Spinal cord (tissue), 10 donors: ENCODE measurements at places on chromosomes 11 and 22. TPM values are rescaled to one million over a fixed set of nuclear protein-coding genes. Genes with fewer than 3 reads are reported as not detected.

DNA sequence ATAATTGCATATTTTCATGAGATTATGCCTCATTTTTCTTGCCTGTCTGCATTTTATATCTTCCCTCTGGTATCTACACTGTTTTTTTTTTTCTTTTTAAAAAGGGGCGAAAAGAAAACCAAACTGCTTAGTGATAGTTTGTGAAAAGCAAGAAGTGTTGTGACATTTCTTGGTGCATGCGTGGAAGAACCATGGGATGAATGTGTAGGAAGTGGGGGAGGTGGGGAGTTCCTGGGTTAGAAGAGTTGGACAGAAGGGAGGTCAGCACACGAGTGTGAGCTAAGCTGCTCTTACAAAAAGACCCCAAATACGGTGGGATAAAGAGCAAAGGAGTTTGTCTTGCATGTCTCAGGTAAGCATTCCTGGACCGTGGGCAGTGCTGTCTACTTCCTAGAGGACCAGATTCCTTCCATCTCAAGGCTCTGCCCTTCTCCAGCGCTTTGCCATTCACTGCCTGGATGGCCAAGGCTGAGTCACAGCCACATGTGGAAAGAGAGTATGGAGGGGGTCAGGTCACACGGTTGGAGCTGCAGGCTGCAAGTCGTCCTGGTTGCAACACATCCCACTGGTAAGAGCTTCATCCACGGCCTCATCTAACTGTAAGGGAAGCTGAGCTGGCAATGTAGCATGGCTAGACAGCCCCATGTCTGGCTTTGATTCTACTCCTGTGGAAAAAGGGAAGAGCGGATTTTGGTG lies 300.6 kb downstream of the DDX10 start:
- no peak for DNase-seq

- DNase-seq, result no peak
These were observed 45.9 kb upstream of the TEAD1 start for GRCh38 chr11:12628314-12628713.

- no peak for DNase-seq
These were observed 414 bp upstream of the PNPLA3 start for GRCh38 chr22:43923191-43923590.

The OR6T1 gene
- not detected for total RNA-seq

DNA sequence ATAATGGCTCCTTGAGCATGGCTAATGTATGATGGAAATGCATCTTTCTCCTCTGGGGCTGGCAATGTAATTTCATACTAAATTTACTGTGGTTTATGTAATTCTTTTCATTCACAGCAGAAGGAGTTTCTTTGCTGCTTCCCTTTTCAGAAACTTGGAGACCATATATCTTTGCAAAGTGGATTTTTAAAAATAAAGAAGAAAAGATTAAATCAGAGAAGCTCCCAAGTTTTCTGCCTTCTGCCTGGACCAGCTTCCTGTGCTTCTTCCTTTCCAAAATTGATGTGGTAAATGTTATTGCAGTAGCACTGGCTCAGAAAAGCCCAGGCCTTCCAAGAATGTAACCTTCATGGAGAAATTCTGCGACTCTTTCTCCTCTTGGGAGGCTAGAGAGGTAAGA lies 300.1 kb upstream of the NCAM1 start:
- peak; percentile 70 for DNase-seq

The VSIG2 gene
- total RNA-seq, result 0.20 TPM

- DNase-seq, result no peak
These were observed 3.3 kb upstream of the FXYD2 start for GRCh38 chr11:117827521-117828511.

The PIH1D2 gene
- total RNA-seq, result 12.9 TPM

GRCh38 chr22:29256606-29257325 lies 11.0 kb downstream of the RHBDD3 start:
- no peak for DNase-seq

- DNase-seq, result no peak
These were observed 13.2 kb downstream of the PLXNB2 start for GRCh38 chr22:50294319-50294656.

The OR6A2 gene
- total RNA-seq, result 0.11 TPM

DNA sequence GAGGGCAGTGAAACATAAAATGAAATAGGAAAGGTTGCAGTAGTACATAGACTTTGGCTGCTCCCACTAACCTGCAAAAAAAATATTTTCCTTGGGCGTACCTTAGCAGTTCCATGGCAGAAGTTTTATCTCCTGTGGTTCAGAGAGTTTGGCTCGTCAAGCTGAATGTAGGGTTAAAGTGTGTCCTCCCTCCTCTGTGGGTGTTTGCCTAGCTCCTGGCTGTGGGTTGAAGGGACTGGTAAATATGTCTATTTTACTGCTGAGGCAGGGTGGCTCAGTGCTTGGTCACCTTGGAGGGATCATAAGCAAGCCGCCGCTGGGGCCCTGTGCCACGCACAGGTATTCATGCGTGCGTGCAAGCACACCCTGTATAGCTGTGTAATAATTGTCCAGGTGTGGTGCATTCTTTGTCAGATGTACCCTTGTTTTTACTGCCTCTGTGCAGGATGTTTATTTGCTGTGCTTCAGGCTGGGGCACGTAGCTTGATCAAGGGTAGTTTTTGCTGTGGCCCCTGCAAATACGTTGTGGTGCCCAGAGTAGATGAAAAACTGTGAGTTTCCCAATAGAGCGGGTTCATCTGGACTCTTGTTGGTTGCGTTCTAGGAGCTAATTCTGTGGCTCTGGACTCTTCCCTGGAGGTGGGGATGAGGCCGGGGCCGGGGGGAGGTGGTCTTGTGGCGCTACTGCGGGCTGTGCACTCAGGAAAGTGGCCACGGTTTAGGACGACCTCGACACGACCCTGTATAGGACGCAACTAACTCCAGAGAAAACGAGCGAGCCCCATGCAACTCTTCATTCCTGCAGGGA lies 732 bp upstream of the SORL1 start:
- DNase-seq, result no peak

DNA sequence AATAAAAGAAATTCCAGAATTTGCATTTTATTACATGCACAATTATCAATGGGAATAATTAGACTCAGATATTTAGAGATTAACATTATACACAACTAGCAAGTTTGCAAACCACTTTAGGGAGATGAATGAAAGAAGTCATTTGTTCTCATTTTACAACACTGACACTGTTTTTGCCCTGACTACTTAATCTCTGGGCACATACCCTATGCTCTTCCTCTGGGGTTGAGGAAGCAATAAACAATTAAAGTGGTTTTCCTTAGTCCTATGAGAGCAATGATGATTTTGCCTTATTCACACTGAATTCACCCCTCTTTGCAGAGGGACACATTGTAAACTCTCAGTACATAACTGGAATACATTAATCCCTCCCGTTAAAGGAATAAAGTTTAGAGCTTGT lies 72.7 kb downstream of the TRPC6 start:
- DNase-seq, result peak; percentile 57

- no peak for DNase-seq
These were observed 88.0 kb upstream of the SHISAL1 start for GRCh38 chr22:44400763-44401060.

The CDCA5 gene
- 5.4 TPM for total RNA-seq
